ENCODE measurements at places on chromosomes 1 and 21. TPM values are rescaled to one million over a fixed set of nuclear protein-coding genes. Genes with fewer than 3 reads are reported as not detected.

DNA sequence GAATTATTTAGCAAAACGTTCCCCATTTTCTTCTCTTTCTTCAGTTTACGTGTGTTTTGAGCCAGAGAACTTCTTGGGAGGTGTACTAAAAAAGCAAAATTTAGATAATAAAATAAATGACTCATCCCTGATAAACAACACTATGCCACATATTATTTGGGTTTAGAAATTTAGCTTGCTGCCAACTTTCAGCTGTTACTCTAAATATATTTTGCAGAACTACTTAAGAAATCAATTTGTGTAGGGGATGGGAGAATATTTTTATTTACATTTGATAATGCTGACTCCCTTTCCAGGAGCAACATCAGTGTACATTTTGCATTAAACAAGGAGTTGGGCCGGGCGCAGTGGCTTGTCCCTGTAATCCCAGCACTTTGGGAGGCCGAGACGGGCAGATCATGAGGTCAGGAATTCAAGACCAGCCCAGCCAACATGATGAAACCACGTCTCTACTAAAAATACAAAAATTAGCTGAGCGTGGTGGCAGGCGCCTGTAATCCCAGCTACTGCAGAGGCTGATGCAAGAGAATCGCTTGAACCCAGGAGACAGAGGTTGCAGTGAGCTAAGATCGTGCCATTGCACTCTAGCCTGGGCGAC lies 151.4 kb upstream of the ZRANB2 start:
- H3K36me3 ChIP-seq: no peaks in the 10 kb centered on the region
- peaks cover 3% of the 10 kb centered on the region for H3K4me1 ChIP-seq
- no peak overlapping the region for H3K4me3 ChIP-seq

DNA sequence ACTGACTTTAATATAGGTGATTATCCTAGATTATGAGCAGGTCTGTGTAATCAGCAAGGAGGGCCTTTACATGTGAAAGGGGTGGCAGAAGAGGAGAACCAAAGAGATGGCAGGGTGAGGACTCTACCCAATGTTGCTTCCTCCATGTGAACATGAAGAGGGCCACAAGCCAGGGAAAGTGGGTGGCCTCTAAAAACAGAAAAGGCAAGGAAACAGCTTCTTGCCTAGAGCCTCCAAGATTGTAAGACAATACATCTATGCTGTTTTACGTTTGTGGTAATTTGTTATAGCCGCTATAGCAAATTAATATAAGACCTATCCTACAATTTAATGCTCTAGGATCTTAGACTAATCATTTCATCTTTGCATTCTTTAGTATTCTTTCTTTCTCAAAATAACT lies 85.5 kb downstream of the PLPP3 start:
- H3K4me1 ChIP-seq: peaks cover 20% of the 10 kb centered on the region
- DNase-seq: no peak
- no peaks in the 10 kb centered on the region for H3K27me3 ChIP-seq
- peaks cover 14% of the 10 kb centered on the region for H3K36me3 ChIP-seq
- H3K4me3 ChIP-seq: no peak overlapping the region

- no peak overlapping the region for H3K27ac ChIP-seq
- H3K27me3 ChIP-seq: no peaks in the 10 kb centered on the region
- DNase-seq: peak; percentile 59
Observed at GRCh38 chr1:211349741-211350140, 23.1 kb downstream of the TRAF5 start.

DNA sequence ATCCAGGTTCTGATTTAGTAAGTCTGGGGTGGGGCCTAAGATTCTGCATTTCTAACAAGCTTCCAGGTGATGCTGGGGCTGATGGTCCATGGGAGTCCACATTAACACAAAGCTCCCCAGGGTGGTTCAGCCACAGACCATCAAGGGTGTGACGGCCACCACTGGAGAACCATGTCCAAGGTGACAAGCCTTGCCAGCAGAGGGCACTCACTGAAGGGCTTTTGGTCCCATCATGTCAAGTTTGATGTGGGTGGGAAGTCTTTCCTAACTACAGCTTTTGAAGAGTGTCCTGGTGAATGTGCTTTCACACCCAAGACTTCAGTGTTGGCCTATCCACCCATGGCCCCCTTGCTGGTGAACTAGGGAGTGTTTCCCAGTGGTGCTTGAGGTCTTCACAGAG lies 67.1 kb downstream of the UBE2T start:
- H3K27me3 ChIP-seq: no peaks in the 10 kb centered on the region
- no peak overlapping the region for H3K4me3 ChIP-seq
- DNase-seq: no peak
- H3K4me1 ChIP-seq: no peaks in the 10 kb centered on the region

DNA sequence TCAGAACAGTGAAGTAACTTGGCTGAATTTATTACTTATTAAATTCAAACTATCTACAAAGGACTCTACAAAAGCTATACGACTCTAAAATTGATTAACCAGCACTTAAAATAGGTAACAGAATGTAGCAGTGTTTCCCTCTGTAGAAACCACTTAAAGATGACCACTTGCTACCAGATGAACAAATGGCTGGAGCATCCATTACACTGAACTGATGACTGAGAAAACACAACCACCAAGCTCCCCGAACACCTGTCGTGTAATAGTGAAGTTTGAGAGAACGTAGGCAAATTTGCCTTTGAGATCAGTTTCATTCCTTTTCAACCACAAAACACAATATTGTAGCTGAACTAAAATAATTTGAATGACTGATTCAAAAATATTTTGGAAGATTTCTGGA lies 226.7 kb downstream of the KCNT2 start:
- no peaks in the 10 kb centered on the region for H3K27me3 ChIP-seq
- no peak overlapping the region for H3K27ac ChIP-seq
- no peak overlapping the region for H3K4me3 ChIP-seq
- no peak for DNase-seq
- H3K36me3 ChIP-seq: no peaks in the 10 kb centered on the region
- no peaks in the 10 kb centered on the region for H3K4me1 ChIP-seq

- no peaks in the 10 kb centered on the region for H3K4me1 ChIP-seq
- no peak overlapping the region for H3K27ac ChIP-seq
- H3K36me3 ChIP-seq: no peaks in the 10 kb centered on the region
- DNase-seq: no peak
- H3K27me3 ChIP-seq: no peaks in the 10 kb centered on the region
- H3K4me3 ChIP-seq: no peak overlapping the region
Observed at GRCh38 chr1:83113652-83114051, 885.3 kb downstream of the TTLL7 start.

DNA sequence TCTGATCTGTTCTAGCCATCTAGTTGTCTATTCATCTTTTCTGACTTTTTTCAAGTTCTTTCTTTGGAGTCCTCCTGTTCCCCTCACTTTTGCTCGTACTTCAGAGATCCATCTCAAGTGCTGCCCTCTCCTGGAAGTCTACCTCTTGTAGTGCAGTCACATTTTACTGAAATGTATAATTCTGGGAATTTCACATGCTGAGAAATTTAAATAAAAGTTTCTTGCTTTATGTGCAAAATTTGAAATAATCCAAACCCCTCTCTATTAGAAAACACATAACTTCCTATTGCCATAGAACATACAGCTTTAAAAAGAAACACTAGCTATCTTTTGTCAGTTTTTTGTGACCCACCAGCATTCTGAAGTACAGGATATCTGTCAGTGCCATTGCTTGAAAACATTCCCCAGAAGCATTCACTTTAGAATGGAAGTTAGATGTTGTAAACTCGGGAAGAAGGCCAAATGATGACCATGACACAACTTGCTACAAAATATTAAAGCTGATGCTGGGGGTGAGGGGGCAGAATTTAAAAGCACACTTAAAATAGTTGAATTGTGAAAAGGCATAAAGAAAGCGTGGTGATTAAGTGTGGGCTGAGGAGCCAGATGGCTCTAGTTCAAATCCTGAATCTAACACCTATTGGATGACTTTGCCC lies 22.0 kb downstream of the RLF start:
- no peaks in the 10 kb centered on the region for H3K36me3 ChIP-seq
- no peaks in the 10 kb centered on the region for H3K27me3 ChIP-seq
- H3K4me3 ChIP-seq: no peak overlapping the region
- no peak for DNase-seq
- H3K27ac ChIP-seq: no peak overlapping the region

RNPEP gene
- 74.9 TPM for total RNA-seq

GRCh38 chr1:12052997-12053686 lies 10.0 kb upstream of the TNFRSF8 start:
- H3K4me3 ChIP-seq: no peak overlapping the region
- peak; percentile 25 for DNase-seq
- no peaks in the 10 kb centered on the region for H3K4me1 ChIP-seq
- H3K27ac ChIP-seq: no peak overlapping the region
- no peaks in the 10 kb centered on the region for H3K27me3 ChIP-seq

GRCh38 chr21:16308269-16308668 lies 578.5 kb downstream of the USP25 start:
- no peaks in the 10 kb centered on the region for H3K4me1 ChIP-seq
- no peaks in the 10 kb centered on the region for H3K27me3 ChIP-seq
- H3K36me3 ChIP-seq: no peaks in the 10 kb centered on the region
- DNase-seq: no peak

GRCh38 chr1:26861889-26862378 lies 1.0 kb upstream of the SFN start:
- peak overlapping the region; percentile 78 for H3K27ac ChIP-seq
- no peak for DNase-seq
- H3K4me3 ChIP-seq: no peak overlapping the region
- H3K36me3 ChIP-seq: peaks cover 1% of the 10 kb centered on the region
